Tongue (tissue), 3 donors: ENCODE measurements at places on chromosomes 12 and 14. TPM values are rescaled to one million over a fixed set of nuclear protein-coding genes. Genes with fewer than 3 reads are reported as not detected.

- no peak for DNase-seq
These were observed 27.7 kb downstream of the MAX start for GRCh38 chr14:65074449-65075150.

GRCh38 chr12:46370792-46371717 lies 1.5 kb downstream of the SLC38A2 start:
- peak; percentile 95 for DNase-seq

DNA sequence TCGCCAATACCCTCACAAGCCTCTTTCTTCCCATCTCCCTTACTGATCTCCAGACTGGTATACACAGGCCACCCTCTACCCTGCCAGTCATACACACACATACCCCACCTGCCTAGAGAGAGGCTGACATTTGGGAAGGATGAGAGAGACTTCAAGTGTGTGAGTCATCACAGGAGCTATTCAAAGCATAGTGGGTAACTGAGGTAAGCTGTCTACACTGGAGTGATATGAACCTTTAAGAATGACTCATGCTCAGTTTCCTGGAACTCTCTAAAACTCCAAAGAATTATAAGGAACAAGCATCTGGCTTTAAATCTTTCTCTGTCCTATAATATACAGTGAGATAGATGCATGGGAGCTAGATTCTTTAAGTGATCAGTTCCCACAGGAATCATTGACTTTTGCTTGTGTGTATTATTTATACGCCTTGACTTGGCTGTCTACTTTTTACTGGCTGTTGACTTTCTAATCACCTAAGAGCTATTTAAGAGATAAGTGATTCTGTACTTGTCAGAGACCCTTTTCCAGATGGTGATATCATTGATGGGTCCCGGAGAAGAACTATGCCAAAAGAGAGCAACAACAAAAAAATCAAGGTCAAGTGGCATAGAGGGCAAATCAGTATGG lies 5.8 kb downstream of the IGF1 start:
- DNase-seq: no peak

The PRPH gene
- total RNA-seq: 5.2 TPM

DNA sequence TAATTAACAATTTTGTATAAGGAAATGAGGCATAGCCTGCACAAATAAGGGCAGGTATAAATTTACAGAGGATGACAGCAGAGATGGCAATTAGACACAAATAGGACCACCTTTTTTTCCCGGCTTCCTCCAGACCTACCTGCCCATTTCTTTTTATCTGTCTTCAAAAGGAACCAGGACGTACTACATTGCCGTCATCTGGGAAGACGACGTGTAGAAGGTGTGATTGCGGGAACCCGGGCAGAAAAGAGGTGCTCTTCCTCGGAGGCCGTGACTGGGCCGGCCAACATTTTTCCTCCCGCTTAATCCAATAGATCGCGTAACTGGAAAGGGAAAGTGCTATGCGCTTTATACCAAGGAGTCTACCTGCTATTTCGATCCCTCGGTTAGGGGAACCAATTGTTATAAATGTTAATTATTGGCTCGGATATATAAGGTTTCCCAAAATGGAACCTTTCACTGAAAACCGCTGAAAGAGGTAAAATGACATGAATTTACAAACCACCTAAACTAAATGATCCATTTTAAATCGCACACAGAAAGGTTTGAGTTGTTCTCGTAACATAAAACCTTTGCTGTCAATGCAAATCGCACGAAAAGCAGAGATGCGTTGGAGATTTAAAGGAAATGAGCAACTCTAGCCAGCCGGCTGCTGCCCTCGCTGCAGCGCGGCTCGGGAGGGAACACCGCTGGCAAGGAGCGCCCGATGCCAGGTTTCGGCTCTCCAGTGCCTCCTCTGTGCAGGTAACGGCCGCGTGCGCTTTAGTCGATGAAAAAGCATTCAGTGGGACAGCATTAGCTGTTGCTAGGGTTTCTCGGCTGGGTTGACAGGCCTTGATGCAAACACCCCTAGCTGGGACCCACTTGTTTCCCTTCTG lies 2.8 kb upstream of the SIX1 start:
- peak; percentile 64 for DNase-seq

DNA sequence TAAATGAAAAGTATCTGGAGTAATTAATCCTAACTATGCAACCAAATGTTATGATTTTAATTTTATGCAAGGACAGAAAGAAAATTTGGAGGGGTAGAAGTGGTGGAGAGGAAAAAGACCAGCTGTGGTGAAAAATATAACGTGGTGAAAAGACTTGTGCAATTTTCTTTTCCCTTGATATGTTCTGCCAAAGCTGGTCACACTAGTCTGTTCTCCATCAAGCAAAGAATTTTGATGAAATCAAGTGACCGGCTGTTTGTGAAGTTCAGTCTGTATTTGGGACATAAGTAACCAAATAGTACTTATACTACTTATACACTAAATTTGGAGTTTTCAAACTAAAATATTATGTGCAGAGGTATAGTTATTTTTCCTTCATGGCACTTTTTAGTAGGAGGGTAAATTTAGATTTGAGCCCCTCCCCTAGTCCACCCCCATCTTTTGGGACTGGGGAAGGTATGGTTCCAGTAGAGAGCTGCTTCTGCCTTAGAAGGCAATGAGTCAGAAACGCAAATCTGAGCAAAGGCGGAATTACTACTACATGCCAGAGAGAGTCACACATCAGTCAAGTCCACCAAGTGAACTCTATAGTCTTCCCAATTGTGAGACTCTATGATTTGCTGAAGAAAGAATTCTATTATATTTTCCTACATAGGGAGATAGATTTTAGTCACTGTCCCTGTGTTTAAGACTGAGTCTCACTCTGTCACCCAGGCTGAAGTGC lies 229.7 kb downstream of the SLC25A21 start:
- DNase-seq: no peak

DNA sequence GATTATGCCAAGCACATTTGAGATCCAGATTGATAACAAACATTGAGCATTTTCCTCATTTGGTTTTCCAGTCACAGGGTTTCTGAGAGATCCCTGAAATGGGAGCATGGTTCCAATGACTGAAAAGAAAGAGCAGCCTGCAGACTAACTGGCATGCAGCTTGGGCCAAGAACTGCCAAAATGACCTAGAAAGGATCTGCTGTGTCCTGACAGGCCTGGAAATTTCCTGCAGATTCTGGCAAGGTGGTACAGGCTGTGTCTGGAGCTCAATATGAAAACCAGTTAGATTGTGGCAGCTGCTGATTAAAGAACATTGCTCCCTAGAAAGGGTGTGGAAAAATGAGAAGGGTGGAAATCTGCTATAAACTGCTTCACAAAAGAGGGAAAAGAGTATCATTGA lies 417.3 kb downstream of the IPO8 start:
- no peak for DNase-seq

- DNase-seq: peak; percentile 41
These were observed 286.7 kb upstream of the CRY1 start for GRCh38 chr12:107379852-107380567.

DNA sequence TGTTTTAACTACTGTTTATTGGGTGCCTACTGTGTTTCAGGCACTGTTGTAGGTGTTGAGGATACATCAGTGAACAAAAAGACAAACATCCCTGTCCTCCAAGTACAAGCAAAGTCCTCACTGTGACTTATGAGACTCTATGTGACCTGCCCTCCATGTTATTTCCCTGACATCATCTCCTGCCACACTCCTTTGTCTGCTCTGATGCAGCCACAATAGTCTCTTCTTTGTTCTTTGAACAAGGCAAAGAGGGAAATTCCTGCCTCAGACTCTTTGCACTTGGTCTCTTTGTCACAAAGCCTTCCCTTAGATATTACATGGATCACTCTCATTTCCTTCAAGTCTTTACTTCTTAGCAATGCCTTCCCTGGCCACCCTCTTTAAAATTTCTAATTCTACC lies 240.1 kb upstream of the SRRM4 start:
- DNase-seq: no peak

The SLC6A13 gene
- total RNA-seq: 1.1 TPM

- no peak for DNase-seq
These were observed 71.5 kb upstream of the DCD start for GRCh38 chr12:54719691-54720090.

The KRT83 gene
- not detected for total RNA-seq

GRCh38 chr12:53179687-53180219 lies 769 bp upstream of the ZNF740 start:
- no peak for DNase-seq

- DNase-seq: no peak
These were observed 3.6 kb upstream of the FZD10 start for GRCh38 chr12:130158754-130159059.

The PMCH gene
- total RNA-seq: not detected

DNA sequence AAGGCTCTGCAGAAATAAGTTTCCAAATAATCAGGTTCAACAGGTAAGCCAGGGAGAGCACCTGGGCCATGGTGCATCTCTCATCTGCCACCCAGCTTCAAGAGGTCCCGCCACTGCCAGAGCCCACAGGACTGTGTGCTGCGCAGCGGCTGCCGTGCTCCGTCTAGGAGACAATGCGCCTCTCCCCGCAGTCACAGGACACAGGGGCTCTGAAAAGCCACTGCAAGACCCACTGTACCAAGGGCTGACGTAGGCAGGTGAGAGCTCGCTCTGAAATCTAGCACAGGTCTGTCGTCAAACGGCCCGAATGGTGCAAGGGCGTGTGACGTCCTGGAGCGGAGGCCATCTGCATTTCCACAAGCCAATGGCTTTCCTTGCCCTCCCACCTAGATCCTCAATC lies 201.1 kb downstream of the CALM1 start:
- no peak for DNase-seq

The TBC1D30 gene
- total RNA-seq: 2.6 TPM

DNA sequence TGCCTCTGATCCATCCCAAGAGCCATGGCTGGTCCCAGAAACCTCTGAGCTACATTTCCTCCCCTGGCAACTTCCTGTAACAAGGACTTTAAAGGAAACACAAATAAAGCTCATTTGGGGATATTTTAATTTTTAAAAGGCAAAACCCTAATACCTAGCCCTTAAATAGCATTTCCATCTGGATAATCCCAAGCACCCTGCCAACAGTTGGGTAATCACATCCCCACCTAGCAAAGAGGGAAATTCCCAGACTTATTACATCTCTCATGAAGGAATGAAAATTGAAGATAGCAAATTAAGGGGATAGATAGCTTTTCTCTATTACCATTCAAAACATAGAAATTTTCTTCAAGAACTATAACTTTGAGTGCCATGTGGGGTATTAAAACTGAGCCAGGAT lies 213.7 kb upstream of the BMP4 start:
- no peak for DNase-seq

DNA sequence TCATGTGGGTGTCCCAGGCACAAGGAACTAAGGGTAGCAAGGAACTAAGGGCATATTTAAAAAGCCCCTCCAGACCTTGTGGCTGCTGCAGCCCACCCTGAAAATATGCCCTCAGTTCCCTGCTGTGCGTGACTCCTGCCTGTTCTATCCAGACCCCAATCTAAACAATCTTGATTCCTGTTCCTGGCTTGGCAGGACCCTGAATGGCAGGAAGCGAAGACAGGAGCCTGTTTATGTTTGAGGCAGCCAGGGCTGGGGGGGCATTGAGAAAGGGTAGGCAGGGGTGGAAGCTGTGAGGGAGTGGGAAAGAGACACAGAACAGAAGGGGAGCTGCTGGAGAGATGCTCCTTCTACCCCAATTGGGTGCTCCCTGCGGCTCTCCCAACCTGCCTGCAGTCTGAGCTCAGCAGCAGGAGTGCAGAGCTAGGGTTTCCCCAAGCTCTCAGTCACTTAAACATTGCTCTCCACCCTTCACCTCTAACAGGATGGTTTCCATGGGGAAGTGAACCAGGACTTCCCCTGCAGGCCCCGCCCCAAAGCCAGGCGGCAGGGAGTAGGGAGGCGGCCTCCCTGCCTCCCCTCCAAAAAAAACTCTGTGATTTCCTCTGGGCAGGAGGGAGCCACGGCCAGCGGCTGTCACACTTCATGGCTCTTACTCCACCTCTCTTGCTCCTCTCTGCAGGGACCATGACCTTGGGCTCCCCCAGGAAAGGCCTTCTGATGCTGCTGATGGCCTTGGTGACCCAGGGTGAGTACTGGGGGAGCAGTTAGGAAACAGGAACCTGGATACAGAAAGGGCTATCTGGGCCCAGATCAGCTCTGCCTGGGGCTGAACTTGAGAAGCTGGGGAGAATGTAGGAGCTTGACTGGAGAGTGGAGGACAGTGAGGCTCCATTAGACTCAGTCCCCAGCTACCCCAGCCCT lies 4.7 kb downstream of the ACVRL1 start:
- no peak for DNase-seq

DNA sequence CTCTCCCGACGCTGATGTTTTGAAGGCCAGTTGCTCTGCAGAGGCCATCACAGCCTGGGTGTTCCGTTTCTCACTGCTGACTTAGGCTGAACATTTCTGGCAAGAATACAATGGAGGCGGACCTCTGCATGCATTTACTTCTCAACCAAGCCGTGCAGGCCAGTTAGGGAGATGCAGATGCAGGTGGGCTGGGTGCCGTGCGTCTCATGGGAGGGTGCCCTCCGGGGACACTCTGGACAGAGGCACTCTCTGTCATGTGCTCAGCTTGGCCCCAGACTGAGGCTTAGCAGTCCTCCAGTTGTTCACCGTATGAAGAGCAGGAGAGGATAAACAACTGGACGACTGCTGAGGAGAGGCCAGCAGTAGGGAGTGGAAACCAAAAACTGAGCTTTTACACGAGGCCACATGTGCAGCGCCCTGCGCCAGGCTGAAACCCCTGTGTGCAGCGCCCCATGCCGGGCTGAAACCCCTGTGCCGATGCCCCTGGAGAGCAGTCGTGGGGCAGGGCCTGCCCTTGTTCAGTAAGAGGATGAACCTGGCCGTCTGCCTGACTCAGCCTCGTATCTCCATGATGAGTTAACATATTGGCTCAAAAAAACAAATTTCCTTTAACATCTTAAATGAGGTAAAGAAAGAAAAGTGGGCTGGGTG lies 32.3 kb downstream of the DDX51 start:
- peak; percentile 5 for DNase-seq

DNA sequence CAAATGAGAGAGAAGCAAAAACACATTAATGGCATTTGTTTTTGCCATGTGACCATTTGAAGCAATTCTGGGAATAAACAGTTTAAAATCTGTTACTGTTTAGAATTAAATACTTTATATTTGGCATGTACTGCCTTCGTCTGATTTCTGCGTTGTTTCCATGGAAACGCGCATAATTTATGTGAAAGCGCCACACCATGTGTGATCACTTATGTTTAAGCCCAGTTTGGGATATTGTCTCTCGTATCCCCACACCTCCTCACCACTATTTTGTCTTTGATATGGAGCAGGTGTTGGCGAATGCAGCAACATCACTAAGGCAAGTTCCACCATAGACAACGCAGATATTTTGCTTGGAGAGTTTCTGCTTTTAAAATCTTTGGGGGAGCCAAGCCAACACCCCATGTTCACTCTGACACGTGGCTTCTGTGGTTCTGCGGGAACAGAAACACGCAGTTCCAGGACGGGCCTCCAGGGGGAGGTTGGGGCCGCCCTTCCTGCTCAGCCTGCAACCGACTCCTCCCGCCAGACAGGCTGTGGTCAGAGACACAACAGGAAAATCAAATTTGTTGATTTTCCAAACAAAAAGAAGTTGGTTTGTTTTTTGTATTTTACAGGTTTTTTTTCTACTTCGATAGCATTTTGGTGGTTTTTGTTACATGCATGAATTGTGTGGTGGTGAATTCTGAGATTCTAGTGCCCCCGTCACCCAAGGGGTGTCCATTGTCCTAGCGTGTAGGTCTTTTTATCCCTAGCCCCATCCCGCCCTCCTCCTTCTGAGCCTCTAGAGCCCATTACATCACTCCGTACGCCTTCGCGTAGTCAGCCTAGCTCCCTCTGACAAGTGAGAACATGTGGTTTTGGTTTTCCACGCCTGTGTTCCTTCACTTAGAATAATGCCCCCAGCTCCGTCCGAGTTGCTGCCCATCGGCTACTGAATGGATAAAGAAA lies 101.9 kb upstream of the SFSWAP start:
- DNase-seq: peak; percentile 85

- peak; percentile 68 for DNase-seq
These were observed 16.0 kb upstream of the CDK17 start for GRCh38 chr12:96416033-96416799.

GRCh38 chr14:41957459-41957858 lies 350.8 kb downstream of the LRFN5 start:
- no peak for DNase-seq
